Non-pigmented ciliary epithelial cell (primary cell): ENCODE measurements at places on chromosomes 2 and 18.

GRCh38 chr2:193561054-193561453 lies 1366.3 kb upstream of the TMEFF2 start:
- DNase-seq: no peak

DNA sequence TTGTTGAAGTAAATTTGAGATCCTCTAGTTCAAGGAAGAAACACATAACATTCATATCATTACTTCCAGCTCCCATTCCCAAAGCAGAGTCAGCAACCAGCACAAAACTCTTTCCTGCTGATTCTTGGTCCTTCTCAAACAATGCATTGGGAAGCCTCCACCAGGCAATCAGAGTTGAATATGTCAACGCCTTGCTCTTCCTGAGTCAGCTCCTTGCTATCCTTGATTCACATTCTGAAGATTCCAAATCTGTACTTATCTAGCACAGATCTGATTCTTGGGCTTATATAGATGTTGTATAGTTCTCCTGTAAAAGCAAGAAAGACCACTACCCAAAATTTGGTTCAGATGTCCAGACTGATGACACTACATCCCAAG lies 29.6 kb downstream of the CFAP210 start:
- DNase-seq: no peak

GRCh38 chr2:218485986-218486667 lies 67.2 kb downstream of the VIL1 start:
- DNase-seq: no peak

GRCh38 chr18:75504469-75504868 lies 77.0 kb upstream of the SMIM21 start:
- no peak for DNase-seq

DNA sequence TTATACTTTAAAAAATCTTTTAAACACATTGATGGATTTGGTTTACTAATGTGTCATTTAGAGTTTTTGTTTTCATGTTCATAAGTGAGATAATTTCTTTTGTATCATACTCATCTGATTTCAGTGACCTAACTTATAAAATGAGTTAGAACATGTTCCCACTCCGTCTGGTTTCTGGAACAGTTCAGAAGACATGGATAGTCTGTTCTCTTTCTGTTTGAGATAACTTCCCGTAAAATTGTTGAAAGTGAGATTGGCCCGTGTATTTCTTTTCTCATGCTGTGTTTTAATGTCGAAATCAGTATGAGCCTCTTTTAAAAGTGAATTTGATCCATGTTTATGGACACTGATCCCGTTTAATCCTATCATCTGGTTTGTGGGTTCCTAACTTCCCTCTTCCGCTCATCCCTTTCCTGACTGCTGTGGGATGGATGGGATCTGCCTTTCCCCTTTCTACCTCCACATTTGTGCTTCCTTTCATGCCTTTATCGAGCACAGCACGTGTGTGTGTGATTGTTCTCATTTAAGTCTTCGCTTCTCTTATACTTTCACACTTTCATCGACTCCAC lies 78.9 kb downstream of the COPS8 start:
- no peak for DNase-seq

DNA sequence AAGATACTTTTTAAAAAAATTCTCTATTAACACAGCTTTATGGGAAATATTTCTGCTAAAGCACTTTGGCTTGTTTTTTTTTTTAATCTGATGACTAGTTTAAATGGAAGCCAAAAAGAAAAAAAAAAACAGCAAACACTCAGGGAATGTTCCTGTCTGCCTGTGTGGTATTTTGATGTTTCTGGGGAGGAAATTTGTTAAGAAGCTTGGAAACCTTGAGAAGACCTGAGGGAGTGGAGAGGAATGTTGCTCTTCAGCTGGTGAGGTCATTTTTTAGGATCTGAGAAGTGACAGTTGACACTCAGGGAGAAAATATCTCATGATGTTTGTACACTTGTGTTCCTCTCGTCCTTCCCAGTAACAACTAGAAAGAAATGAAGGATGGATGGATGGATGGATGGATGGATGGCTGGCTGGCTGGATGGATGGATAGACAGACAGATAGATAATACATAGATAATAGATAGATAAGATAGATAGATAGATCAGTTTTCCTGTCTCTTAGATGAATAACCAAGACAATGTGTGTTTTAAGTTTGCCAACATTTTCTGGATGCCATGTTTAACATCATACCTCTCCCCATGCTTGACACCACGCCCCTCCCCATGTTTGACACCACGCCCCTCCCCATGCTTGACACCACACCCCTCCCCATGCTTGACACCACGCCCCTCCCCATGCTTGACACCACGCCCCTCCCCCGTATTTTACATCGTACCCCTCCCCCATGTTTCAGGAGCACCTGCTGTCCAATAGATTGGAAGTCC lies 84.8 kb downstream of the CTIF start:
- DNase-seq: peak; percentile 81

DNA sequence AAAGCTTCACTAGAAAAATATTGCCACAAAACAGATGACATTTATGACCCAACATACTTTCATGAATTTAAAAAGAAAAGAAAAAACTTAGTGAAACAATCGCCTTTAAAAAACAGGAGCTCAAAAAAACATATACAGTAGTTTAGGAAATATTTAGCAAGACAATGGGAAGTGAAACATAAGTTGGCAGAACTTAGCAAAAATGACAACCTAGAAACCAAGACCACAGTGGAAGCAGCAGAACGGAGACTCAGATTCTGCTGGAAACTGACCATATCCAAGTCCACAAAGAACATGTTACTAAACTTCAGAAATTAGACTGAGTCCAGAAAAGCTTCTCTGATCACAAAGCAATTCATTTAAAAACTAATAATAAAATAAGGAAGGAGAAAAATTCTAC lies 41.8 kb upstream of the CTAGE1 start:
- no peak for DNase-seq

DNA sequence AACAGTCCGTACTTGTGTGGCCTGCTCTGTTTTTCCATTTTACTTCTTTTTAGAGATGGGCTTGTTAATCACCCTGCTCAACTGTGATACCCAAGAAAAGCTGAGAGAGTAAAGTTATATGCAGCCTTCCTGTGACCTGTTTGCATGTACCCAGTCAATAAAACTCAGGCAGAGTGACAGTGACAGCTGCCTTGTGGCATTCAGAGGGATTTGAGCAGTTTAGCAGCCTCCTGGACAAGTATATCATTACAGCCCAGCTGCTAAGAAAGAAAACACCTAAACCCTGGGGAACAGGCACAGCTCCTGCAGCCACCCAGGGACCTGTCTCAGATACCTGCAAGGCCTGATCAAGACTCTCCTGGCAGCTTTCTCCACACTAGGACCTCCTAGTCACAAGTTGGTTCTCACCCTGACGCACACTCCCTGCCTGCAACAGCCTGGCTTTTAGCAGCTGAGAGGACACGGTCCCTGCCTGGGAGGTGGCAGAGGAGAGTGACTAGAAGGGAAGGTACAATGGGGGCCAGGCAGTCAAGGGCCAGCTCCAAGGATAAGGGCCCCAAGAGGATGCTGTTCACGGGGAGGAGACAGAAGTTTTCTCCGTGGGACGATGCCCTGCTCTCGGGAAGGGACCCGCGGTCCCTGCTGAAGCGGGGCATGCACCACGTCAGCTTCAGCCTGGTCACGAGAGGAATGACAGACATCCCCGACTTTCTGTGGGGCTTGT lies at the start of gene LRRC30:
Gene LRRC30, plus strand, starts transcription at position 464 of the 724 bp plus-strand sequence. Its CDS starts 50 bp downstream, at position 514.
- no peak for DNase-seq

GRCh38 chr2:16664052-16664731 lies 1.4 kb downstream of the CYRIA start:
- DNase-seq: no peak
